Astrocyte (in vitro differentiated cells and primary cell): ENCODE measurements at places on chromosomes 2 and 18. TPM values are rescaled to one million over a fixed set of nuclear protein-coding genes. Genes with fewer than 3 reads are reported as not detected.

DNA sequence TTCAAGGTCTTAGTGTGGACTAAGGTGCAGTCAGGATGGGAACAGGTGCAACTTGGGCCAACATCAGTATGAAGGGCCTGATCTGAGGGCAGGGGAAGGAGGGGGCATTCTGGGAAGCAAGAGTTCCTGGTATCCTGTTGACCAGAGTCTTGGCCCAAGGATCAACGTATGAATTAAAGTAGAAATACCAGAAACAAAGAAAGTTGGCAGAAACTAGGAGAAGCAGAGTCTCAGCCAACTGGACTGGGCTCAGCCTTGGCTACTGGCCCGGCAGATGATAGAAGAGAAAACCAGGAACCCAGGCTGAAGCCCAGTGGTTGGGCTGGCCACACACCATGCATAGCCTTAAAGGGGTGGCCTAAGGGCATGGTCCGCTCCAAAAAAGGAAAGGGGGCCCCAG, 2.3 kb downstream of the CETN1 start:
- H3K4me3 ChIP-seq = no peak overlapping the region
- H3K27ac ChIP-seq = no peak overlapping the region
- peaks cover 7% of the 10 kb centered on the region for H3K27me3 ChIP-seq
- DNase-seq = no peak
- no peaks in the 10 kb centered on the region for H3K4me1 ChIP-seq

The ITPRIPL1 gene
- total RNA-seq = 0.10 and 0.45 TPM in 2 replicates

- no peaks in the 10 kb centered on the region for H3K27me3 ChIP-seq
- no peak for DNase-seq
- H3K27ac ChIP-seq = no peak overlapping the region
Observed at GRCh38 chr18:55433648-55434047, 154.3 kb downstream of the TCF4 start.

DNA sequence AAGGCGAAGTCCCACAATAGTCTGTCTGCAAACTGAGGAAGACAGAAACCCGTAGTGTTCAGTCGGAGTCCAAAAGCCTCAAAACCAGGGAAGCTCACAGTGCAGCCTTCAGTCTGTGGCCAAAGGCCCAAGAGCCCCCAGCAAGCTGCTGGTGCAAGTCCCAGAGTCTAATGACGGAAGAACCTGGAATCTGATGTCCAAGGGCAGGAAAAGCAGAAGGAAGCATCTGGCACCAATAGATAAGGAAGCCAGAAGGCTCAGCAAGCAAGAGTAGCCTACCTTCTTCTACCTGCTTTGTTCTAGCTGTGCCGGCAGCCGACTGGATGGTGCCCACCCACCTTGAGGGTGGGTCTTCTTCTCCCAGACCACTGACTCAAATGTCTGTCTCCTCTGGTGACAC, 21.8 kb downstream of the CFAP210 start:
- H3K36me3 ChIP-seq = no peaks in the 10 kb centered on the region
- H3K27me3 ChIP-seq = no peaks in the 10 kb centered on the region
- no peak for DNase-seq
- no peak overlapping the region for H3K4me3 ChIP-seq
- H3K27ac ChIP-seq = no peak overlapping the region
- H3K4me1 ChIP-seq = no peaks in the 10 kb centered on the region
